ENCODE measurements at places on chromosomes 7 and 10.

- no peak for DNase-seq
These were observed 22.3 kb downstream of the MACROH2A2 start for GRCh38 chr10:70074971-70075370.

- DNase-seq, result no peak
These were observed 8.1 kb downstream of the CRYGN start for GRCh38 chr7:151431768-151432311.

GRCh38 chr10:74262856-74263255 is 111.8 kb downstream of the ADK start:
- DNase-seq, result no peak

DNA sequence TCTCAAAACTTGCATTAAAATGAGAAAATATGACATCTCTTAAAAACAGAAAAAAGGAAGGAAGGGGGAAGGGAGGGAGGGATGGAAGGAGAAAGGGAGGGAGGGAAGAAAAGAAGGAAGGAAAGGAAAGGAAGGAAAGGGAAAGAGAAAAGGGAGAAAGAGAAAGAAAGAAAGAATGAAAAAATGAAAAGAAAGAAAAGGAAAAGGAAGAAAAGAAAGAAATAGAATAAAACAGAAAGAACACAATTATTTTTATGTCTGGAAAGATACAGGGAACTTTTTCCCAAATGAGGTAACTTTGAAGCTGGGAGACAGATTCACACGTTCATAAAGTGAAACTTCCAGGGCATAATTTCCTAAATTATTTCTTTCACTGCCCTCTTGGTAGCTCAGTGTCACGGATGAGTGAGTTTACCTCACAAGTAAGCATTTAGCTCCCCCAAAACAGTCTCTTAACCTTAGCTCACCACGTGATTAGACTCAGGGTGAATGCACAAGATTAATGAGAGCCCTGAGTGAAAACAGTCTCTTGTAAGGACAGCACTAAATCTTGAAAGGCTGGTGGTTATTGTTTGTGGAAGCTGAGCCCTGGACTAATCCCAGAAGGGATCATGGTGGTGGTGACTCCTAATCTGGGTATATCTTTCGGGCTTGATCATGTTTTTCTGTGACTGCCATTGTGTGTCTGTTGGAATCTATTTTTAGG is 74.1 kb upstream of the HDAC9 start:
- no peak for DNase-seq

DNA sequence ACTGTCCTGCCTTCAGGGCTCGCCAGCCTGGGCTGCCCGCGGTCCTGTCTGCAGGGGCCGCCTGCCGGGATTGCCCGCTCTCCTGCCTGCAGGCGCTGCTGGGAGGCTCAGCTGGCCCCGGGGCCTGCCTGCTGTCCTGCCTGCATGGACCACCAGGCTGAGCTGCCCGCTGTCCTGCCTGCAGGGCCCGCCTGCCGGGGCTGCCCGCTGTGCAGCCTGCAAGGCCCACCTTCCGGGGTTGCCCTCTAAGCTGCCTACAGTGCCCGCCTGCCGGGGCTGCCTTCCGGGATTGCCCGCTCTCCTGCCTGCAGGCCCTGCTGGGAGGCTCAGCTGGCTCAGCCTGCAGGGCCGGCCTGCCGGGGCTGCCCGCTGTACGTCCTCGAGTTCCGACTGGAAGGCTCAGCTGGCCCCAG is 164.4 kb downstream of the GLRX3 start:
- peak; percentile 21 for DNase-seq

- DNase-seq, result no peak
These were observed 19.6 kb upstream of the AGBL3 start for GRCh38 chr7:134966691-134967090.

DNA sequence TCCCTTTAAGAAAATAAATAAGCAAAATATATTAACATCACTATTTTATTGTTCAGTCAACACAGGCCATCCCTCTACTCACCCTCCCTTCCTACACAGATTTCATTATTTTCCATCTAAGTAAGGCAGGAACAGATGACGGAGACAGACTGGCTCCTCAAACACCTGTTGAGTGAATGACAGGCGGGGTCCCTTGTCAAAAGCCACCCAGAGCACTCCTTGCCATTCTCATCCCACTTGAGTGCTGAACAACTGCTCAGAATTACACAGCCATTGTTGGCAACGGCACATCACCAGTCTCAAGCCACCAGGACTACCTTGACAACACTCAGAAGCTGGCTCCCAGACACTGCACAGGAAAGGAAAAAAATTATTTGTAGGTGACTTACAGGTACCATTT is 3.3 kb downstream of the GRB10 start:
- DNase-seq, result no peak
